Activated CD4-positive, alpha-beta T cell treated with anti-CD3 and anti-CD28 coated beads for 4 hours (primary cell): ENCODE measurements at places on chromosomes 7 and 10.

GRCh38 chr7:156639426-156640256 is 933 bp upstream of the RNF32 start:
- DNase-seq = no peak

GRCh38 chr7:87312215-87312865 is 33.1 kb upstream of the CROT start:
- DNase-seq = peak; percentile 46

DNA sequence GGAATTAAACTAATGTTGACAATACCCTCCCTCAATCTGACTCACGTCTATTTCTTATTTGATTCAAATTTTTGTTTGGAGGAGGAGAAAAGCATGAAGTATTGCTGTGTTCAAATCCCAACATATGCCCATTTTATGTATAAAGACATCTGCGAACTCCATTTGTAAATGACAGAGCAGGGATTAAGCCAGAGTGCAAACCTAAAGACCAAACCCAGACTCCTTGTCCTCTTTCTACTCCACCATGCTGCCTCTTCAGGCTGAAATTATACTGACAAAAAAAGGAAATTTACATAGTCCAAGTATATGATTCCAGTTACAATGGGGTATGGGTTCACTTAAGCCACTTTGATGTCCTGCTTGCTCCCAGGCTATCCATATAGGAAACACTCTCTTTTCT is 383.1 kb downstream of the ADRA2A start:
- DNase-seq = no peak

- DNase-seq = no peak
Measured at GRCh38 chr10:104328646-104328895, 9.7 kb downstream of the ITPRIP start.

GRCh38 chr10:97895915-97896314 is 46.3 kb downstream of the GOLGA7B start:
- DNase-seq = no peak

DNA sequence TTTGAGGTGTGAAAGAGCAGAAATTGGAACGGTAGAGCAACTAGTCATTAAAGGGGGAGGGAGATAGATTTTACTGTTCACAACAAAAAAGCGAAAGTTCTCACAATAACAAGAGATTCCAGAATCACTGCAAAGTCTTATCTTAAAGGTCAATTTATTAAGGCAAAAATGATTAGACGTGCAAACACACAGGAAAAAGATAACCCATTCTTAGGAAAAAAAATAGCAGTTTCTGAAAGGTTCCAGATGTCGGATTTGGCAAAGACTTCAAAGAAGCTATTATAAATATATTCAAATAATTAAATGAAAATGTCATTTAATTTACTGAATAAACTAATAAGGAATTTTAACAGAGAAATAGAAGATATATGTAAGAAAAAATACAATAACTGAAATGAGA is 70.8 kb upstream of the GNAI1 start:
- no peak for DNase-seq

DNA sequence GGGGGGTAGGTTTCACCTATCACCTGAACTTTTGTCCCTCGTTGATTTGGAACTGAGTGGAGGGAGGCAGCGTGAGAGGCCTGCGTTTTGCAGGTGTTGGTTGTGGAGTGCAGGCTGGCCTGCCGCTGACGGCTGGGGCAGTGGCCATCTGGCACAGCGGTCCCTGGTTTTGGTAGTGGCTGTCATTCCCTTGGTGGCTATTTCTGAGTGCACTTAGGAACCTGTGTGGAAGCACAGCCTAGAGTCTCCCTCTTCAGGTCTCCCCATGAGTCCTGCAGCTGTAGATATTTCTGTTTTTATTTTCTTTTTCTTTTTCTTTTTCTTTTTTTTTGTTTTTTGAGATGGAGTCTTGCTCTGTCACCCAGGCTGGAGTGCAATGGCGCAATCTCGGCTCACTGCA is 129.2 kb downstream of the CUL2 start:
- no peak for DNase-seq

DNA sequence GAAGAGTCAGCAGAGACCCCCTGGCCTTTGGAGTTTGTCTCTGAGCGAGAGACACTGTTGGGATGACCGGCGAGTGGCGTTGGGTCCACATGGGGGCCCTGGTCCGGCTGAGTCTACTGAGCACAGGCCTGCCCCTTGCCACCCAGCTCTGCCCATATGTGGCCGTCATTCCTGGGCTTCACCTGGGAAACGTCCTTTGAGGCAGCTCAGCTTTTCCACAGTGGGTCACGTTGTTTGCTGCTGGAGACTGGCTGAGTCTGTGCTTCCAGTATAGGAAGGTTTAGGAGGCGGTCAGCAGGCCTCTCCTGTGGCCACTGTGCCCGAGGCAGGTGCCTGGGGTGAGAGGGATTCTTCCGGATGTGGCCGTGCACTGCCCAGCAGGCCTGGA is 17.1 kb downstream of the ADAM8 start:
- no peak for DNase-seq

- DNase-seq = no peak
Measured at GRCh38 chr10:51083356-51083853, 9.1 kb downstream of the PRKG1 start.

GRCh38 chr10:112732277-112732921 is 217.6 kb upstream of the TCF7L2 start:
- no peak for DNase-seq

- DNase-seq = no peak
Measured at GRCh38 chr7:137576481-137576880, 232.9 kb upstream of the PTN start.

DNA sequence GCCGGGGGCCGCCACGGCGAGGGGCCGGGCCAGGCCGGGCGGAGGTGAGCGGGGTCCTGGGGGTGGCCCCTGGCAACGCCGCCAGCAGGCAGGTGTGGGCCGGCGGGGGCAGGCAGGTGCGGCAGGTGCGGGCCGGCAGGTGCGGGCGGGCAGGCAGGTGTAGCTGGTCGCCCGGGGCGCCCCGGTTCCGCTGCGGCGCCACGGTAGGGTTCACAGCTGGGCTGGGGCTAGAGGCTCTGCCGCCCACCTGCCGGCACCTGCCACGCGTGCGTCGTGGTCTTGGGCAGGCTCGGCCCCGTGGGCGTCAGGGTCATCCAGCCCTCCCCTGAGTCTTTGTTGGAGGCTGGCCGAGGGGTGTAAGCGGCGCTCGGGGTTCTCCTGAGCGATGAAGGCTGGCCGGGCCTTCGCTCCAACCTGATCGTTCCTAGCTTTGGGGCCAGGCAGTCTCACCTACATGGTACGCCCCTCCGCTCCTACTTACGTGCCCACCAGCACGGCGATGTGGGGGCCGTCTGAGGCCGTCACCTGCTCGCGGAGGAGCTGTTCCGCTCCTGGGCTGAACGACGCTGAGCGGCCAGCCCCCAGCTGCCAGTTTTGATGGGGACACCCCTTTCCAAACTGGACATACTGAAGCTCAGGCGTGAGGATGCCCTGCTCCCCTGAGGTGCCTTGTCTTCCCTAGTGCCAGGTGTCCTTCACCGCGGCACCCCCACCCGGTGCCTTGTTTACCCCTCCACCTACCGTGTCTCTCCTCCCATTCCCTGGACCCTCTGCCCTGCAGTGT is 493 bp downstream of the ZMIZ2 start:
- DNase-seq = no peak

- no peak for DNase-seq
Measured at GRCh38 chr10:63431962-63432797, 33.6 kb downstream of the JMJD1C start.
